ENCODE measurements at places on chromosomes 2 and 18. TPM values are rescaled to one million over a fixed set of nuclear protein-coding genes. Genes with fewer than 3 reads are reported as not detected.

The DLX1 gene
- total RNA-seq = 1.9 TPM

The LHCGR gene
- not detected for total RNA-seq

The GKN2 gene
- not detected for total RNA-seq

The PASK gene
- total RNA-seq = 18.6 TPM

The IL37 gene
- not detected for total RNA-seq

The CXCR4 gene
- not detected for total RNA-seq

The LYG2 gene
- not detected for total RNA-seq

The B3GNT7 gene
- total RNA-seq = 7.3 TPM

The REG3G gene
- not detected for total RNA-seq

The KCNIP3 gene
- 14.8 TPM for total RNA-seq

The CPO gene
- not detected for total RNA-seq

The NPPC gene
- total RNA-seq = not detected

The PROM2 gene
- total RNA-seq = 73.5 TPM

The DTNB gene
- 42.9 TPM for total RNA-seq

The DES gene
- total RNA-seq = not detected

The LCT gene
- total RNA-seq = not detected

The GAREM2 gene
- 0.67 TPM for total RNA-seq

The ACMSD gene
- not detected for total RNA-seq

The SPC25 gene
- 13.2 TPM for total RNA-seq

The IL18R1 gene
- 3.9 TPM for total RNA-seq

The IL36RN gene
- total RNA-seq = 0.67 TPM

The SAG gene
- not detected for total RNA-seq

The CDK5R2 gene
- 0.49 TPM for total RNA-seq

The HNRNPLL gene
- 36.0 TPM for total RNA-seq

The TLX2 gene
- not detected for total RNA-seq

The DQX1 gene
- 5.2 TPM for total RNA-seq

The NEU4 gene
- not detected for total RNA-seq

The CRYGD gene
- total RNA-seq = not detected

The ICOS gene
- not detected for total RNA-seq

The KCNG2 gene
- 0.17 TPM for total RNA-seq

The GMPPA gene
- total RNA-seq = 37.8 TPM

The RBKS gene
- 3.8 TPM for total RNA-seq

The RTN4 gene
- 342 TPM for total RNA-seq

The FOXD4L1 gene
- total RNA-seq = 0.40 TPM

The DSG4 gene
- under 0.01 TPM for total RNA-seq

The PSMA8 gene
- not detected for total RNA-seq

The PROKR1 gene
- total RNA-seq = not detected

The DPYSL5 gene
- total RNA-seq = not detected

The FER1L5 gene
- 0.17 TPM for total RNA-seq

The NEDD4L gene
- total RNA-seq = 145 TPM

The KIAA2012 gene
- under 0.01 TPM for total RNA-seq

The SLC30A3 gene
- total RNA-seq = 0.17 TPM

The SLC40A1 gene
- 3.2 TPM for total RNA-seq

The RNF144A gene
- 1.4 TPM for total RNA-seq

The MOCOS gene
- total RNA-seq = 17.3 TPM

The VAMP8 gene
- 92.2 TPM for total RNA-seq

The CSRNP3 gene
- total RNA-seq = 0.59 TPM

The CD226 gene
- 5.2 TPM for total RNA-seq

The FEV gene
- not detected for total RNA-seq

The EGR4 gene
- 0.12 TPM for total RNA-seq

All from mammary epithelial cell (primary cell).